ENCODE measurements at places on chromosomes 12 and 14.

DNA sequence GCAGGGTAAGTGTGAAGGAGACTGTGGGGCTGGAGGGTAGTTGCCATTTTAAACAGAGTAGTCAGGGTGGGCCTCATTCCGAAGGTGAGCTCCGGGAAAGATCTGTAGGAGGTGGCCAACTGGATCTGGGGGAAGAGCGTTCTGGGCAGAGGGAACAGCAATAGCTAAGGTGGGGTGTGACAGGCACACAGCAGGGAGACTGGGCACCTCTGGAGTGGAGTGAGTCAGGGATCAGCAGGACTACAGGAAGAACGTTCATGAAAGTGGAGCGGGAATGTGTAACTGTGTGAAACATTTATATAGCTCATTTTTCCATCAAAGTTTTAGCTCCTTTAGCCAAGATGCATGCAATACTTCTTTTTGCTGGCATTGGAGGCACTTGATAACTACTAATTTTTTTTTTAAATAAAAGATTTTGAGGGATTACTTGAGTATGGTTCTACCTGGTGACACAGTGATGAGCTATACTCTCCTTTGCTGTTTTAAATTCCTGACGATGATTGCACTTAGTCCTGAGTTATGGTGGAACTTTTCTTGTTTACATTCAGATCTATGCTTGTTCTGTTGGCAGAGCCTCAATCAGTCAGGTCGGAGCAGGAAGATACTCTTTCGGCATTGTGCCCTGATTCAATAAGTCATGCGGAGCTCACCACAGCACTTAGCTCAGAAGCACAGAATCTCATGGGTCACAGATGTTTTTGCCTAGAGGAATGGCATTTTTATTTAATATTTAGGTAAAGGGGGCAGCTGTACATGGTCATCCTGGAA is 106.4 kb downstream of the WIF1 start:
- DNase-seq, result no peak

DNA sequence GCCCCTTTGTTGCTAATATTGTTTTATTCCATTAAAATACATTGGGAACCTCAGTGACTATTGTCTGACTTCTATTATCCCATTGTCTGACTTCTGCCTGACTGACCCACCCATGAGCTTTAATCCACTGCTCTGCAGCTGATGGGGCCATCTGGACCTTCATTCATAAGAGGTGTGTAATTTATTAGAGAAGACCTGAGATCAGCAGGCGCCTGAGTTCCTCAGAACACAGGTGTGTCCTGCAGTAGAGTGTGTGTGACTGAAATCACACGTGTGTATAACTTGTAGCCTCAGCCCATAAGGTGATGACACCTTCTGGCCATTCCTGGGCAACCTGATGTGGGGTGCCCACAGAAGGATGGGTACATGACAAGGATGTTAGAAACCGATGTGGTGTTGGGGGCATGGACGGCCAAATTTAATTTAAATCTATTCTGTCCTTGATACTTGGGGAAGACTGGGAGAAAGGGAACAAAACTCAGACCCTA is 821.0 kb downstream of the TMEM121 start:
- no peak for DNase-seq

DNA sequence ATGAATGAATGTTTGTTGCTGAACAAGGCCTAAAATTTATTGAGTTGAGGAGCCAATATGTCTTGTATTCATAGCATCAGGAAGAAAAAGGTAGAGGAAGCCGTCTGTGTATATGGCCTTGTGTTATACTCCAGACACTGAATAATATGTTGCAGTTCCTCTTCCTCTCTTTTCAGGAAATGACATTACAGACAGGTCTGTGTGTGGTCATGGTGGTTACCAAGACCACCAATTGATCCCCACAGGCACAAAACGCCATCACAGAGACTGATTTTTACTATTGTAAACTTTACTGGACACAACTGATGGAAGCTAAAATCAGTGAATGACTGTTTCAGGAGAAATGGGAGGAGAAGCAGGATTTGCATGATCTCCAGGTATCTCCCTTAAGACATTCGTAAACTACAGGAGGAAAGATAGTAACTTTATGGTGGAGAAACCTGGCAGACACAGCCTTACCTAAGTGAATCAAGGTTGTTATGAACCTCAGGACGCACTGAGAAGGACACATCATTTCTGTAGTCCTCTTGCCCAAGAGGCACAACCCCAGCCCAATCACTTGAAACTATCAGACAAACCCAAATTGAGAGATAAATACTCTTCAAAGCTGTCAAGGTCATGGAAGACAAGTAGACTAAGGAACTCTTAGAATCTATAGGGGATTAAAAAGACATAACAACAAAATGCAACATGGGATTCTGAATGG is 334.1 kb upstream of the RGS6 start:
- DNase-seq, result no peak

DNA sequence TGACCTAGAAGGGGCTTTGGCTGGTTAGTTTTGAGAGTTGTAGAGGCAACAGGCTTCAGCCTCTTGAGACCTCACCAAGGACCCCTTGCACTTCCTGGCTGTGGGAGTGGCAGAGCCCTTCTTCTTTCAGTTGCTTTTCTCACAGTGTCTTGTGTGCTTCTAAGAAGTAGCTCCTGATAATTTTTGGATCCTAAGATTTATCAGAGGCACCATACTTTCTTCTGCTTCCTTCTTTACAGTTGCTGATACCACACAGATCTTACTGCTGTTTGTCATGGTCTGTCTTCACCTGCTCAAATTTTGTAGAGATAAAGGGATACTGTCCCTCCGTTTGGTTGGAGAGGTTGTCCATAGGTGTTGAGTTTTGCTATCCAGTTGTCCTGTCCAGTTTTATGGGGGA is 33.8 kb downstream of the VRK1 start:
- no peak for DNase-seq

DNA sequence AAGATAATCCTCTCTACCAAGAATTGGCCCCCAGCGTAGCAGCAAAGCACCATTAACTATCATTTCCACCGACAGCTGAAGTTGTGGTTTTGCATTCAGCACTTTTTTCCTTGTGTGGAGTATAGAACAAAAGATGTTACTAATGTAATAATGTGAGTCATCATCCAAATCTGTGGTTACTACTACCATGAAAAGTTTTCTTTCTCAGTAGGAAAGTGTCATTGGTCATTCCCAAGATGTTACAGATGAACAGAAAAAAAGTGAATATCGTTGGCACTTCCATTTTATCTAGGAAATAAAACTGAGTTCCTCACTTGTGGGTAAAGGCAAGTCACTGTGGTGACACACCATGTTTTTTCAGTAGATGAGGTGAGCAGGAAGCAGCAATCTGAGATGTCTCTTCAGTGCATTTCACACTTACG is 30.3 kb upstream of the IFNG start:
- DNase-seq, result peak; percentile 46
